Vagina (tissue), 2 donors: ENCODE measurements at places on chromosomes 6 and 20.

DNA sequence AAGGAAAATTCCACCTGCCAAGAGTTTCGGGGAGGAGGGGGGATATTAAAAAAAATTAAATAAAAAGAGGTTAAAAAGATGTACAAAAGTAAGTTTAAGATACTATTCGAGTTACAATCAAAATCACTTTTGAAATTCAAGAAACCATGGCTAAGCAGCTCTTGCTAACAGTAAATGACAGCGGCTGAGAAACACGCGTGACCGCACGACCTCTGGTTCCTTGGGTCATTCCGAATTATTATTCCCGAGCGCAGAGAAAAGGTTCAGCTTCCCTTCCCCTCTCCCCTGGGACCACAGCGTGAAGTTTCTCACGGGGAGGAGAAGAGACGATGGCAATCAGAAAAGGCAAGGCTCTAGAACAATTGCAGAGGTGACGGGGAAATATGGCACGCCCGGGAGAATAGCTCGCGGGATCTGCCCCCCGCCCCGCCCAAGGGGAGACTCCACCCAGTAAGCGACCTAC is 496 bp downstream of the TMEM242 start:
- DNase-seq, result no peak

DNA sequence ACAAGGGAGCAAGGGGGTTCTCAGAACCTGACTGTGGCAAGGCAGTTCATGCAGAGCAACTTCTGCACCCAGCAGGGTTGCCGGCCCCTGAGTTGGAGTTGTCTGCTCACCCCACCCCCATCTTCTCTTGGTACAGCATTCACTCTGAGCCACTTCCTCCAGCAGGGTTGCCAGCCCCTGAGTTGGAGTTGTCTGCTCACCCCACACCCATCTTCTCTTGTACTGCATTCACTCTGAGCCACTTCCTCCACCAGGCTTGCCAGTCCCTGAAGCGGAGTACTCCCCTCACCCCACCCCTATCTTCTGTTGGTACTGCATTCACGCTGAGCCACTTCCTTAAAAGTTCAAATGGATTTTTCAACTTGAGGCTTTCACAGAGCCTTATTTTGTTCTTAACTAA is 79.7 kb upstream of the SYNDIG1 start:
- DNase-seq, result no peak

GRCh38 chr20:60211618-60212463 is 253.6 kb downstream of the CDH26 start:
- DNase-seq, result no peak

DNA sequence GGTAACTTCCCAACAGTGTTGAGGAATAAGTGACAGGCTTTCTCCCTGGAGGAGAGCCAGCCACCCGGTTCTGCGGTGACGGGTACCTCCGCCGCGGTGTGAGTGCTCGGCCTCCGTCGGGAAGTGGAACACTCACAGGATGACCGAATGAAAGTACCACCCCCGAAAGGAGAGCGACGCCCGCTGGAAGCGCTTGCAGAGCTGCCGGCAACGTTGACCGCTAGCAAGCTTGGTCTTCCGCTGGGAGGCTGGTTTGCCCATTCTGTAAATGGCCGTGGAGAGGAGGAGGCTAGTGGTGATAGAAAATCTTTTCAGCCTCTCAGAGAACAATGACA is 614 bp upstream of the TMEM242 start:
- DNase-seq, result no peak

DNA sequence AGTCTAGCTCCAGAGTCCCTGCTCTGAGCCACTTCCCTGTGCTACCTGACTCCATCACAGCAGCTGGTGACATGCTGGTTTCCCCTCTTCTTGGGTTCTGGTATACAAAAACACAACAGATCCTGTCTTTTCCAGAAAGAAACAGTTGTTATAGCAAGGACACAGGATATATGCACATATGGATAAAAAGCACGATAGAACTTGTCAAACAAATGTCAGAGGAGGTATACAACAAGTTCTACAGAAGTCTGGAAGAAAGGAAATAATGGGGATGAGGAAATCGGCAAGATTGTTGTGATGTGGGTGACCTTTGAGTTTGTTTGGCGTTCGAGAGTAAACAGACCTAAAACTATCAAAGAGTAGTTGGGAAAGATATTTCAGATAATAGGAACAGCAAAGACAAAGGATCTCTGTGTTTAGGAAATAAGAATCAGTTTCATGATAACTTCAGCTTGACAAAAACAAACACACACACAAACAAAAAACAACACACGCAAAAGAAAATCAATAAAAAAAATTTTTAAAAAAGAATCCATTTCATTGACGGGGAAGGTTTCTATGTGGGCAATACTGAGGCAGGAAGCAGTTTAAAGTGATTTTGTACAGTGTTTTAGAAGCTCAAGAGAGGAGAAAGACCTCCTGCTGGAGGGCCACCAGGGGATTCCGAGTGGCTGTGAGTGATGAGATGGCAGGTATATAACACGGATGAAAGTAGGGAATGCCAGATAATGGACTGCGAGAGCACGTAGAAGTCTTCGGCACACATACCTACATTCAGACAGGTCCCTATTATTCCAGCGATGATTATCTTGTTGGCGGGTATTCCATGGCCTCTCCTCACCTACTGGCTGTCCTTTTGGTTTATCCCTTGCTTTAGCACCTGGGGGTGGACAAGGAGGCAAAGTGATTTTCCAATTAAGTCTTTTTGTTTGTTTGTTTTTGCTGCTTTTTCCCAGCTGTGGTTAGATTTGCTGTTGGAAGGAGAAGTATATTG is 174.9 kb downstream of the HS3ST5 start:
- no peak for DNase-seq
